ENCODE measurements at places on chromosomes 7 and 10. TPM values are rescaled to one million over a fixed set of nuclear protein-coding genes. Genes with fewer than 3 reads are reported as not detected.

GDF2 gene
- not detected for total RNA-seq

OR9A2 gene
- total RNA-seq, result not detected

HOGA1 gene
- 18.8 TPM for total RNA-seq

SLC25A28 gene
- 7.5 TPM for total RNA-seq

AKR1C1 gene
- total RNA-seq, result 2,238 TPM

ITGB8 gene
- total RNA-seq, result not detected

CYP3A5 gene
- total RNA-seq, result 1.7 TPM

MEOX2 gene
- total RNA-seq, result not detected

RNLS gene
- not detected for total RNA-seq

LHFPL3 gene
- not detected for total RNA-seq

CALCR gene
- total RNA-seq, result not detected

GFRA1 gene
- not detected for total RNA-seq

IL15RA gene
- total RNA-seq, result 0.53 TPM

TMEM213 gene
- total RNA-seq, result not detected

CCSER2 gene
- total RNA-seq, result 17.4 TPM

TMEM184A gene
- total RNA-seq, result 9.5 TPM

POU6F2 gene
- total RNA-seq, result not detected

AKR1B15 gene
- total RNA-seq, result 1.2 TPM

RAB19 gene
- total RNA-seq, result 0.31 TPM

GPAM gene
- total RNA-seq, result 130 TPM

PBLD gene
- 3.1 TPM for total RNA-seq

AGK gene
- total RNA-seq, result 35.7 TPM

SPDYE2B gene
- total RNA-seq, result not detected

C7orf57 gene
- not detected for total RNA-seq

SEC61A2 gene
- 4.5 TPM for total RNA-seq

CXCL12 gene
- not detected for total RNA-seq

EIF3B gene
- total RNA-seq, result 244 TPM

INSYN2A gene
- total RNA-seq, result not detected

CHST15 gene
- total RNA-seq, result 1.1 TPM
